ENCODE measurements at places on chromosomes 12 and 14. TPM values are rescaled to one million over a fixed set of nuclear protein-coding genes. Genes with fewer than 3 reads are reported as not detected.

Gene OTOGL
- total RNA-seq, result not detected

Gene IL31
- 4.1 TPM for total RNA-seq

Gene OLR1
- total RNA-seq, result 0.42 TPM

Gene PLCZ1
- not detected for total RNA-seq
